ENCODE measurements at places on chromosomes 3 and 15.

GRCh38 chr15:87597346-87598052 lies 659.0 kb downstream of the NTRK3 start:
- no peak for DNase-seq

- no peak for DNase-seq
Observed at GRCh38 chr3:17810759-17811158, 68.3 kb upstream of the TBC1D5 start.

DNA sequence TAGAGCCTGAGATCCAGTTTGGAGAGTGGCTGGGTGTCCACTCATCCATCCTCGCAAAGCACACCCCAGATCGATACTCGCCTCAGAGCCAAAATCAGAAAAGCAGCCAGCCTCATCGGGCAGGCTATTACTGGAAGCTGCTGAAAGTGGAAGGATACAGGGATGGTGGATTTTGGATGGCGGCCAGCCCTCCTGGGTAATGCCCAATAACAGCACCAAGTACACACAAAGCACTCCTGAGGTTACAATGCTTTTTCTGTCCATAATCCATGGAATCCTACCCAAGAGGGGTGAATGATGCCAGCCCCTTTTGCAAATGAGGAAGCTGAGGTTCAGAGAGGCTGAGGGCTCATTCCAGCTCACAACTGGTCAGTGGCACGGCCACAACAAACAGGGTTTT lies 93.1 kb upstream of the SLC6A11 start:
- DNase-seq, result no peak

- no peak for DNase-seq
Observed at GRCh38 chr3:124513610-124513997, 216.6 kb upstream of the UMPS start.

DNA sequence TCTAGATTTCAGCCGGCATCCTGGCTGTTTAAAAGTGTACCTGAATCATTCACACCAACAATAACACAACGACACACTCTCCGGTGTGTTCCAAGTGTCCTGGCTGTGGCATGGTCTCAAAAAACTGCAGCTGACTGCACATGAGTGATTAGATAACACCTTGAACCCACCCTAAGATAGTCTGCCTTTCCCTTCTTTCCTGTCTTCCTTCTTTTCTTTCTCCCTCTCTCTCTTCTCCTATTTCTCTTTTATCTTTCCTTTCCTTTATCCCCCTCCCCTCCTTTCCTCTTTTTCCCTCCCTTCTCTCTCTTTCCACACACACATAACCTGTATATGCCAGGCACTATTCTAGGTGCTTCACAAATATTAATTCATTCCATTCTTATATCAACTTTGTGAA lies 1.2 kb upstream of the FAH start:
- DNase-seq, result no peak

GRCh38 chr3:120151791-120152190 lies 57.5 kb upstream of the GSK3B start:
- no peak for DNase-seq

GRCh38 chr3:55122312-55122711 lies 194.5 kb upstream of the LRTM1 start:
- DNase-seq, result no peak

GRCh38 chr3:34034840-34035239 lies 236.4 kb downstream of the PDCD6IP start:
- DNase-seq, result no peak

DNA sequence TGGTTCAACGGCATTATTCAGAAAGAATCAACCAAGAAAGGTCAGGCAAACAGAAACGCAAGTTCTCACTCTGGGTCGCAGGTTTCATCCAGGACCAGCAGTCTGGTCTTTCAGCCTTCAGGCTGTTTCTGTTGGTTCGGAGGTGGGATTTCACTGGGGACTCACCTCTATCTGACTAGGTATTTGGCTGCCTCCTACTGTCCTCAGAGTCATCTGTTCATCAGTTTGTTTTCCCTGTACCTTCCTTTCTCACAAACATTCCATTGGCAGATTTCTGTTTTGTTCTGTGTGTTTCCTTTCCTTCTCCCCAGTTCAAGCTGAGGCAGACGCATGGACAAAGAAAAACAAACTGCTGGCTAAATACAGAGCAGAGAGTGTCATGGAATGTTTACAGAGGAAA lies 1046.6 kb upstream of the CFAP20DC start:
- DNase-seq, result no peak

- DNase-seq, result no peak
Observed at GRCh38 chr3:153958635-153959595, 162.3 kb upstream of the ARHGEF26 start.

DNA sequence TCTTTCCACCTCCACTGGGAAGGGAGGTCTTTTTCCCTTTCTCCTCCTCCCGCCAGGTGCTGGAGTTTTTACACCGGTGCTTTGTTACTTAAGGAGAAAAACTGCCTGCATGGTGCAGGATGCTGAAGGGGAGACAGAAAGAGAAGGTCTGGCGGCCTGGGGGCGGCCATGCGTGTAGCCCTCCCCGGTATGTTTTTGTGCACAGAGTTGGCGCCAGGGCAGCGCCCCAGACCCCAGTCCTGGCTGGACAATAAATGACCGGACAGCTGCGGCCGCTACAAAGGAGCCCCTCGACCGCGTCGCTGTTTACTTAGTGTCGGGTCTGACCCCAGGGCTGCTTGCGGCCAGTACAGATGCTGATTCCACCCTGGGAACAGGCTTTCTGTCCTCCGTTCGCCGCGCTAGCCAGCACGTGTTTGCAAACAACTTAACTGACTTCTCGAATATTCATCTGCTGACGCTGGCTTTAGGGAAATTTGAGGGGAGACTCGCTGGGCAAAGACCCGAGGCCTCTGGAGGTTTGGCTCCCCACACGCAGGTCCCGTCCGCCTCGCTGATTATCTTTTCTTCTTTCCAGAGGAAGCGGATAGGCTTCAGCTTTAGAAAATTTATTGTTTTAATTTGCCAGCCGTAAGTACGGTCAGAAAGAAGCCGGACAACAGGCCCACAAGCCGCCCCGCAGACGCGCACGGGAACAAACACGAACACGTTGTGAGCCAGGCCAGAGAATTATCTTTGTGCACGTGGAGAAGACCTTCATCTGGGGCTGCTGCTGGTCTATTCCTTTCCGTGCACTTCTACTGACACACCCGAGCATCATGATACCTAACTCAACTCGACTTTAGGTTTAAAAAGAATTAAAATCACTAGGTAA lies 46.9 kb downstream of the ZIC4 start:
- no peak for DNase-seq

DNA sequence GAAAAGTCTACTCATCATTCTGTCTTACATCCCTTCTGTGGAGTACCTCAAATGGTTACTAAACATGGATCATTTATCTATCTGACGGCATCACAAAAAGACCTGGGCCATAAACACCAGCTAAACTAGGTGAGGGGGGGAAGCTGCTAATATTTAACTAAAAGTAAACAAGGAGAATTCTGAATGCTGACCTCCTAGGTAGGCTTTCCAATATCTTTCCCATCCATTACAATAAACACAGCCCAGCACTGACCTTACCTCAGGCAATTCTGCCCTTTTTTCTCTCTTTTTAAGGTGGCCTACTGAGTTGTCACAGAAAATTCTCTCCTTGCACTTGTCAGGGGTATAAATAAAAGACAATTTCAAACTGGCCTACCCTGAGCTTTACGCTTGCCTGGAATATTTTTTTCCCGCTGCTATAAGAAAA lies 33.1 kb downstream of the USF3 start:
- DNase-seq, result no peak

GRCh38 chr3:137438561-137438960 lies 325.6 kb upstream of the SOX14 start:
- no peak for DNase-seq

DNA sequence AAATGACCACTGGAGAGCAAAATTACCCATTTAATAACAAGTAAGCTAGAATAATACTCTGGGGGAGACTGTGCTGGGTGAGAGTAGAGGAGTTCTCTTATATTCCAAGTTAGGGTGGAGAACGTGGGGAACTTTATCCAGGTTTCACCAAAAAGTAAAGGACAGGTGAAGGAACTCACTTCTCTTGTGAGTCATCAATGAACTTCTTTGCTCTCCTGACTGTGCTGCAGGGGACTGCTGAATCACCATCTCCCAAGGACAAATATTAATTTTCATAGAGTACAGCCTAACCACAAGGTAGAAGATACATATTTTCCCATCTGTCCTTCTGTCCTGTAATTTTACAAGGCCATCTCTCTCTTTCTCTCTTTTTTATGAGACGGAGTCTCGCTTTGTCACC lies 8.3 kb upstream of the PDCD6IP start:
- no peak for DNase-seq

GRCh38 chr3:186108941-186109865 lies at the start of gene ETV5:
Gene ETV5, minus strand, starts transcription at chr3:186109089. Its CDS starts 3,221 bp downstream, at chr3:186105868.
- DNase-seq, result peak; percentile 99

DNA sequence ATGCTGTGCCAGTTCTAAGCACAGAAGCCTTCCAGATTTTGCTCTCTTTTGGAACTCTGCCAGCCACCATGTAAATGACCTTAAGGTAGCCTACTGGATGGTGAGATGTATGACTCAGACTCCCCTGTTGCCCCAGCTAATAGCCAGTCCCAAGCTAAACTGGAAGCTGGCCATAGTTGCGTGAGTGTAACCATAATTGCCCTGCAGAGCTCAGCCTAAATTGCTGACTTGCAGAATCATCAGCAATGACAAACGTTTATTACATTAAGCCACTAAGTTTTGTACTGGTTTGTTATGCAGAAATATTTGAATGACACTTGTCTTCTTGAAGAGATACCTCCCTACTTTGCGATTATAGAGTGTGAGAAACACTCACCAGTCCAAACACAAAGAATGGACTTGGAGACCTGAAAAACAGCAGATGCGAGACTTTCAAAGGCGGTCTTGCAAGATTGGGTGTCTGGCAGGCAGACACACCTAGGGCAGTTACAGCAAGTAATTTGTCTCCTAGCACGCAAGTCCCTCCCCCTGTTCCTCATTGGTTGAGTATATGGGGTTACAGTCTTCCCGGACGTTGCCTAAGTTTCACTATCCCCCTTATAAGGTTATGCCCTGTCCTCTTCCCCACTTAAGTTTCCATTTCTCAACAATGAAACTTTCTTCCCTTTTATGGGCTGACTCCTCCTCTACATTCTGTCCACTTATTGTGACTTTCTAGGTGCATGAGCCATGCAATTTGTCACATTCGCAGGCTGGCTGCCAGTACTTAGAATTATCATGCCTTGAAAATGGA lies 83.6 kb upstream of the XCR1 start:
- DNase-seq, result peak; percentile 52

DNA sequence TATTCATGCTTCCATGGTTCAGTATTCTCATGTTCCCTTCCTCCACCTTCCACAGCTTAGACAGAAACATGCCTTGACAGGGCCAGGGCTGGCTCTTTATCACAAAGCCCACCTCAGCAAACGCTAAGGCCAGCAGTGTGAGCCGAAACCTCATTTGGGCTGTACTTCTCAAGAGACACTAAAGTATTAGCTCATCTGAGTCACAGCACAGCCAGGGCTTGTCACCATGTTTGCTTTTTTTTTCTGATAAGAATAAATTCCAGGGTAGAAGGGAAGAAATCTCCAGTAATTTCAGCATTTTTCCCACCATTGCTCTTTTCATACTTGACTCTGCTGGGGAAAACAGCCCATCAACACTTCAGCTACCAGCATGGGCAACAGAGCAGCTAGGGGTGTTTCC lies 95.4 kb downstream of the MYLK start:
- DNase-seq, result no peak
